ENCODE measurements at places on chromosomes 6 and 20. TPM values are rescaled to one million over a fixed set of nuclear protein-coding genes. Genes with fewer than 3 reads are reported as not detected.

The TRAPPC3L gene
- polyA plus RNA-seq = not detected

The SLC17A2 gene
- polyA plus RNA-seq = not detected

GRCh38 chr6:15426395-15426794, 180.5 kb downstream of the JARID2 start:
- no peak overlapping the region for H3K27ac ChIP-seq
- DNase-seq = no peak
- no peaks in the 10 kb centered on the region for H3K27me3 ChIP-seq
- H3K4me1 ChIP-seq = no peaks in the 10 kb centered on the region

DNA sequence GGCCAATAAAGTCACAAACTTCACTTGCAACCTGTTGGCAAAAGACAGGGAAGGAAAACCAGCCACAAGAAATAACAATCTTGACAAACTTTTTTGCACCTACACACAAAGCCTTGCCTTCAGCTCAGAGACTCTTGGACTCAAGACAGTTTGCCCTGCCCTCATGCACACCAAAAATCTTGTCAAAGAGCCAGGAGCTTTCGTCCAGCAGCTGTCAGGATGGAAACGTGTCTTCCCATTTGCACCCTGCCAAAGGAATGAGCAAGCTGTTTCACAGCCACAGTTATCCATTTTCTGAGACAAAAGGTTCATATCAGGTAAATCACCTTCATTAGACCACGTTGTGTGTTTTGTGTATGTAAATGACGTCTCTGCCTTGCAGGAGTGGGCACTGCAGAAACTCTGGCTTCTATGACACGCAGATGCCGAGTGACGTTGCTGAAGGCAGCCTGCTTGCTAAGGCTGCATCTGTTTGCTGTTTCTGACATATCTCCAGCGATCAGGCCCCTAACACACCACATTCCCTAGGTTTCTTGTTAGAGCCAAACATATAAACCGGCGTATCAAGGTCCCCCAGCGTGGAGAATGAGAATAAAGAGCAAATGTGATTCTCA, 193.4 kb downstream of the SYNDIG1 start:
- H3K27ac ChIP-seq = no peak overlapping the region
- H3K27me3 ChIP-seq = no peaks in the 10 kb centered on the region
- H3K4me3 ChIP-seq = no peak overlapping the region
- no peaks in the 10 kb centered on the region for H3K4me1 ChIP-seq

- H3K4me3 ChIP-seq = no peak overlapping the region
- no peak overlapping the region for H3K27ac ChIP-seq
- H3K36me3 ChIP-seq = peaks cover 17% of the 10 kb centered on the region
Observed at GRCh38 chr20:49292010-49292409, 14.2 kb upstream of the ZNFX1 start.

- no peak for DNase-seq
- no peak overlapping the region for H3K27ac ChIP-seq
Observed at GRCh38 chr20:25444556-25444955, 37.1 kb downstream of the GINS1 start.

DNA sequence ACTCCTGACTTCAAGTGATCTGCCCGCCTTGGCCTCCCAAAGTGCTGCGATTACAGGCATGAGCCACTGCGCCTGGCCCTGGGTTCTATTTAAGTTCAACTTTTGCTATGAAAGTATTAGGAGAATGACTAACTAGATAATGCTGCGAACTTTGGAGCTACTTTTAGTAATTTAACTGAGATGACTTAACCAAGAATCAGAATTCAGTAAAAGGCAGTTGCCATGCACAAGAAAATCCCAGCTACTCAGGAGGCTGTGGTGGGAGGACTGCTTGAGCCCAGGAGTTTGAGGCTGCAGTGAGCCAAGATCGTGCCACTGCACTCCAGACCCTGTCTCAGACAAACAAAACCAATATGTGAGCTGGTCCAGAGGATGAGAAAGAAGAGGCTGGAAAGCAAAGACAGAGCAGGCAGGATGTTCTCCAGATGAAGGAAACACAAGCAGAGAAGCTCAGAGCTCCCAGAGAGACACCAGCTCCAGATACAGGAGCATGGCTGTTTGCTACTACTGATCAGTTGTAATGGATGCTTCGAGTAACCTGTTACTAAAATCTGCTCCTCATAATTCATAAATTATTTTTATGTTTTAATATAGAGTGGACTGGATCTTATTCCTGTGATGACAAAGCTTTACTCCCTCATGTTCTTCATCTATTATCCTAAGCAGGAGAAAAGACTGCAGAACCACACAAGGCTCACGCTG, 23.9 kb downstream of the ZNF217 start:
- no peaks in the 10 kb centered on the region for H3K4me1 ChIP-seq
- H3K4me3 ChIP-seq = no peak overlapping the region
- peak; percentile 49 for DNase-seq
- H3K36me3 ChIP-seq = peaks cover 12% of the 10 kb centered on the region
- H3K27me3 ChIP-seq = no peaks in the 10 kb centered on the region

- no peak overlapping the region for H3K4me3 ChIP-seq
- H3K27ac ChIP-seq = no peak overlapping the region
- no peaks in the 10 kb centered on the region for H3K4me1 ChIP-seq
- no peak for DNase-seq
- H3K36me3 ChIP-seq = no peaks in the 10 kb centered on the region
Observed at GRCh38 chr6:6631534-6632276, 43.2 kb downstream of the LY86 start.

DNA sequence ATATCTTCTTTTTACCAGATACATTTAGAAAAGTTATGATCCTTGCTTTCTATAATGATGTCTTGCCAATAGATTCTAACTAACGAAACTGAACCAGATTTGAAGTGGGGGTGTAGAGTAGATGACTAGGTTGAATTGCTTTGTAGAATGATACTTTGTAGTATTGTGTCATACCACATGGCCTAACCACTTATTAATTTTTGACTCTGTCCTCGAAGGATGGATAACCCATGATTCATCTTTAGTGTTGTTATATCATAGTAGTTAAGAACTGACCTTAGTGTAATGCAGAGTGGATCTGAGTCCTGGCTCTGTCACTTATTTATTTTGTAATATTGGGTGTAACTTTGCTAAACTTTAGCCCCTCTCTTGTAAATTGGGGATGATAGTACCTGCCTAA, 4.5 kb downstream of the PHF3 start:
- H3K4me3 ChIP-seq = no peak overlapping the region
- H3K4me1 ChIP-seq = peaks cover 17% of the 10 kb centered on the region
- H3K36me3 ChIP-seq = no peaks in the 10 kb centered on the region
- no peaks in the 10 kb centered on the region for H3K27me3 ChIP-seq
- no peak overlapping the region for H3K27ac ChIP-seq

DNA sequence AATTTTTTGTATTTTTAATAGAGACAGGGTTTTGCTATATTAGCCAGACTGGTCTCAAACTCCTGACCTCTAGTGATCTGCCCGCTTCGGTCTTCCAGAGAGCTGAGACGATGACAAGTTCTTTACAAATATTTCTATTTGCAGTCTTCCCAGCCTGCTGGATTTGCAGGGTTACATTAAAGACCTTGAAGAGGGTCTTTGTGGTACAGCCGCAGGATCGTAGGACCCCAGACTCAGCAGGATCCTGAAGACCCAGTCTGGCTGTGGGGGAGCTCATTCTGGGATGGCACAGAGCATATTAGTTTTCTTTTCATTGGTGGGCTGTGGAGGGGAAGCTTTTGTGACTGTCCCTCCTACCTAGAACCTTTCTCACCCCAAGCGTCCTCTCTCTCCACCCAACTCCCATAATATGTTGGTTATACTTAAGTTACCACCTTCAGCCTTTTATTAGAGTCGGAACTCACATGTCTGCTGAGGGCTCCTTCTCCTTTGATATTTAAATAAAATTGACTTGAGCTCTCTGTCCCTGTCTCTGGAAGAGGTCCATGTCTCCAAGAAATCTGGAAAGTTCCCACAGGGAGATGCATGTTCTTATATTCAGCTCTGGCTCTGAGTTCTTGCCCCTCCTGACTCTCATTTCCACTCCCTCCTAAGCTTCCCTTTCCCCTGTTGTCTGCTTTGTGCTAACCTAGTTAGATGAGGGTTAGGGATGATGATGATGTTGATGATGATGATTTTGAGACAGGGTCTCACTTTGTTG, 72.0 kb downstream of the TIAM2 start:
- DNase-seq = no peak
- no peaks in the 10 kb centered on the region for H3K27me3 ChIP-seq
- H3K4me3 ChIP-seq = no peak overlapping the region
- H3K36me3 ChIP-seq = peaks cover under 1% of the 10 kb centered on the region
- H3K27ac ChIP-seq = no peak overlapping the region

- no peaks in the 10 kb centered on the region for H3K4me1 ChIP-seq
- H3K4me3 ChIP-seq = no peak overlapping the region
- H3K36me3 ChIP-seq = no peaks in the 10 kb centered on the region
- no peak overlapping the region for H3K27ac ChIP-seq
- no peak for DNase-seq
- peaks cover 3% of the 10 kb centered on the region for H3K27me3 ChIP-seq
Observed at GRCh38 chr6:170174771-170175643, 115.9 kb downstream of the DLL1 start.

GRCh38 chr6:1940381-1940780, 305.0 kb downstream of the GMDS start:
- no peak overlapping the region for H3K27ac ChIP-seq
- H3K4me1 ChIP-seq = no peaks in the 10 kb centered on the region
- H3K27me3 ChIP-seq = no peaks in the 10 kb centered on the region
- no peak overlapping the region for H3K4me3 ChIP-seq
- DNase-seq = no peak
